ENCODE measurements at places on chromosomes 12 and 14.

DNA sequence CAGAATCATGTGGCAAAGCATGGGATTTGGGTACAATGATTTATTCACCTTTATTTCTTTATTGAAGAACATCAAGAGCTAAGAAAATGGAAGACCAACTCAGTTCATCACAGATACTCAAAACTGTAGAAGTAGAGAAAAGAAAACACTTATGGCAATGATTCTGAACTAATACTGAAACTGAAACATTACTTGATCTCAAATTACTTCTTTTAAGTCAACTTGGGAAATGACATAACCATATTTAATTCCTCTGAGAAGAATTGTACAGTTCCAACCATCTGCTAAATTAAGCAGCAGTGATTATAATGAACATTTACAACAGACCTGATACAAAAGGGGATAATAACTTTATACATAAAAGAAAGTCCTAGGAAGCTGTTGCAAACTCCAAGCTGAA lies 466.5 kb downstream of the TMTC2 start:
- no peak for DNase-seq

GRCh38 chr12:80273144-80273543 lies 170.9 kb upstream of the PTPRQ start:
- no peak for DNase-seq

DNA sequence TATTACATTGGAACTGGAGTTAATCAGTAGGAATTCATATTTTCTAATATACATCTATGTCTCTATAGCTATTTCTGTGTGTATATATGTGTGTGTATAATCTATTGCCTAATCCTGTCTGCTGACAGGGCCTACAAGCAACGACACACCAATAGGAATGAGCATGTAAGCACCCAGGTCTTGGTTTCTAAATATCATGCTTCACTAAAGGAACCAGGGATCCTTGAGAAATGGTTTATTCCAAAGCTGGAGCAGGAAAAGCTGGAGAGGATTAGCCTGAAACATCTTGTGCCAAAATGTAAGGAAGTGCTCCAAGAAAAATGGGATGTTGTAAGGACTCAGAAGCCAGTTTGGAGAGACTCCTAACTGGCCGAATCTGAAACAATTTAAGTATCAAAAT lies 29.3 kb upstream of the LGALS3 start:
- DNase-seq: no peak

- no peak for DNase-seq
Measured at GRCh38 chr14:68554231-68554630, 238.6 kb downstream of the ZFP36L1 start.

- peak; percentile 46 for DNase-seq
Measured at GRCh38 chr12:103771466-103771865, 69.6 kb downstream of the NT5DC3 start.

GRCh38 chr14:57755018-57755521 lies 110.8 kb downstream of the SLC35F4 start:
- no peak for DNase-seq

GRCh38 chr12:107317751-107318555 lies 224.6 kb upstream of the CRY1 start:
- DNase-seq: peak; percentile 81

DNA sequence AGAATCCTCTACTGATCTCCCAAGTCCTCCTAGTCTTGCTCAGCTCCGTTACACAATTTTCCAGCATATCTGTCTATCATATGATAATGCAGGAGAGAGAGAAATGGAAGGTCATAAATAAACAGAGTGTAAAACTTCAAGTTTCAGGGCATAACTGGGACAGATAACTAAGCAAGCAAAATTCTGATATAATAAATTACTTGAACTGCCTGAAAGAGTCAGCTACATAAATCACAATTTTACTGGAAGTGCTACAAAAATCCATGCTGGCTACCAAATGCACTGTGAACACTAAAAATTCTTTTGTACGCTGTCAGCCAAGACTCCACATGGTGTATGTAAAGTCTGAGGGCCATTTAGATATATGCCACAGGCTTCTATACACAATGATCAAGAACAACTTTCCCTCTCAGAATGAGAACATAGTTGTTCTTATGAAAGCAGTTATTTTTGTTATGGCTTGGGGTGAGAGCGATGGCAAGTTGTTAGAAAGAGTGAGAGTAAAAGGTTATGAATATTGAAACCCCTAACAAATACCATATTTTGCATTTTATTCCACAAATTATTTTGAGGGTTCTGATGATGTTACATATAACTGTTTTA lies 41.1 kb downstream of the GRIP1 start:
- DNase-seq: no peak

- no peak for DNase-seq
Measured at GRCh38 chr12:93413064-93413463, 28.7 kb downstream of the UBE2N start.

DNA sequence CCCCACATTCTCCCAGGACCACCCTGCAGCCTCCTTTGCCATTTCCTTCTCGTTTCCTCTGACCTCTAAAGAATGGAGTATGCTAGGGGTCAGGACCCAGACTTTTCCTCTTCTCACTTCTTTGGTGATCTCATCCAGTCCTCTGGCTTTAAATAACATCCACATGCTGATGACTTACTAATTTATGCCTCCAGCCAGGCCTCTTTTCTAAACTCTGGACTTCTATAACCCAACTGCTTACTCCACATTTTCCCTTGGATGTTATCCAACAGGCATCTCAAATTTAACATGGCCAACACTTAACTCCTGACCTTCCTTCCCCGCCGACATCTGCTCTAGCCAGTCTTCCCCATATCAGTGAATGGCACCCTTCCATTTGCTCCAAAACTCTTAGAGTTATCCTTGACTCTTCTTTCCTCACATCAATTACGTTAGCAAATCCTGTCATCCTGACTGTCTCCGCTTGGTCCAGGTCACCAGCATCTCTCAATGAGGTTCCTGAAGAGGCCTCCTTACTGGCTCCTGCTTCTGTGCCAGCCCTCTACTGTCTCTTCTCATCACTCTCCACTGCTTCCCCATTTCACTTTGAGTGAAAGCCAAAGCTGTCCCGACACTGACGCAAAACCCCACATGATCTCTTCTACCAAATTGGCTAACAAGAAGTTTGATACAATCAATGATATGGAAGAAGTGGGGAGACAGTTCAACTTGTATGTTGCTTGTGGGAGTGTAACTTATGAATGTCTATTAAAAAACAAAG lies 42.7 kb downstream of the TMBIM6 start:
- peak; percentile 97 for DNase-seq

DNA sequence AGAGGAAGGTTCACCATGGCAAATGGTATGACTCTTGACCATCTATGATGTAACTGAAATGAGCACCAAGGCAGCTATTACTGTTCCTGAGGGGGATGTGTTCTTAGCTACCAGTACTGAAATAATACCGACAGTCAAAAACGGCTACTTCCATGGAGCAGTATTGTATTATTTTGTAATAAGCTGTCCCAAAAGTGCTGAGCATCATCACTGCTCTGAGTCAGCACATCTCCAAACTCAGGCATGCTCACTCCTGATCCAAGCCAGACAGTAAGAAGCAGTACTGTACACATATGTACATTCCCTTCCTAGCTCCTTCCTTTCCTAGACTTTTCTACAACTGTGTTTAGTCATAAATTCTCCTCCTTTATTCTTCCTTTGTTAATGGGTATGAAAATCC lies 8.6 kb downstream of the VTI1B start:
- no peak for DNase-seq

DNA sequence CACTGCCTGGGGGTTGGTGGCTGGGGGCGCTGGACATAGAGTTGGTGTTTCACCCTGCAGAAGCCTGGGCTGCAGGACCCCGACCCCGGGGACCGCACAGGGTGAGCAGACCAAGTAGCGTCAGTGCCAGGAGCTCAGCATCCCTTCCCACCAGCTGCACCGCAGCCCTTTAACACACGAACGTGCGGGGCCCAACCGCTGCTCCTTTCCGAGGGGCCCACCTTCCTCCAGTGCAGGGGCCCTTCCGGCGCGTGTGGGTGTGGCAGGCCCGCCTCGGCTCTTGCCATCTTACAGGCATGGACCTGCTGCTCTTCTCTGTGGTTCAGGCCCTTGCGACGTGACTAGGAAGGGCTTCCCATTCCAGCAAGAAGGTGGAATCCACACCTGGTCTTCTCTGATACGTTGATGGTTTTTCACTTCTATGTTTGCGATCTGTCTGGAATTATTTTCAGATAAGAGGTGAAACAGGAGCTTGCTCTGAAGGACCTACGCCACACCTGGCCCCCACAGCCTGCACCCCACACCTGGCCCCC lies 47.8 kb downstream of the LRCOL1 start:
- DNase-seq: no peak

- no peak for DNase-seq
Measured at GRCh38 chr12:103924761-103925641, 5.2 kb upstream of the HSP90B1 start.

GRCh38 chr12:60421741-60422140 lies 825.9 kb downstream of the SLC16A7 start:
- DNase-seq: no peak

DNA sequence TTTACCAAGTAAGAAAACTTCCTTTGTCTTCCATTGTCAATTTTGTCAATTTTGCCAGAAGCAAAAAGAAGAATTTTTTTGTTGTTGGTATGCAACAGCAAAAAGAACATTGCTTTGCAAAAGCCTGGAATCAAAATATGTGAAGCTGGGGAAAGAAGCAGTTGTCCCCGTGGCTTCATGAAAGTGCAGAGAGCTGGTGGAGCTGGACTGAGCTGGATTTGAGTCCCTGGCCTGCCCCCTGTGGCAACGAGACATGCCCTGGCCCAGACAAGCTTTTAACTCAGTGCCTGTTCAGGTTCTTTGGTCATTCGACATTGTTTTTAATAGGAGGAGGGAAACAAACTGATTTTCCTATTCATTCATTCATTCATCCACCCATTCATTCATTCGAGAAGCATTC lies 70.3 kb downstream of the SLC15A4 start:
- DNase-seq: no peak

DNA sequence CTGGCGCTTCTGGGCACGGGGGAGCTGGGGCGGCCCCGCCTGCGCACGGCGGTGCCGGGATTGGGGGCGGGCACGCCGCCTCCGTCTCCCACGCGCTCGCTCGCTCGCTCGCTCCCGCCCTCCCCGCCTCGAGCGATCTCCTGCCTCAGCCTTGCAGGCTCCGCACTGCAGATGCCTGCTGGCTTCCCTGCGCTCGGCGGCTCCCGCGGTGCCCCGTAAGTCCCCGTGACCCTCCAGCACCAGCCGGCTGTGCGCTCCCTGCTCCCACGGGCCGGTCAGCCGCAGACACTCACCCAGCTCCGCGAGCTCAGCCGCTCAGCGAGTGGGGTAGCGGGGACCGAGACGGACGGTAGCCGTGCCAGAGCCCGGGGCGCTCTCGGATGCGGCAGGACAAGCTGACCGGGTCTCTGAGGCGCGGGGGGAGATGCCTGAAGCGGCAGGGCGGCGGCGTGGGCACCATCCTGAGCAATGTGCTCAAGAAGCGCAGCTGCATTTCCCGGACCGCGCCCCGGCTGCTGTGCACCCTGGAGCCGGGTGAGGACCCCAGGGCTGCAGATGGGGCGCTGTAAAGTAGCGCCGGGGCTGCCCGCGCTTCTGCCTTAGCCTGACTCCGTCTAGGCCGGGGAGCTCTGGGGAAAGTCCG lies at the start of gene TBC1D30:
Gene TBC1D30 (plus strand): TSS at position 148 of the 643 bp plus-strand sequence. CDS start 233 bp downstream, at position 381.
- DNase-seq: peak; percentile 41

DNA sequence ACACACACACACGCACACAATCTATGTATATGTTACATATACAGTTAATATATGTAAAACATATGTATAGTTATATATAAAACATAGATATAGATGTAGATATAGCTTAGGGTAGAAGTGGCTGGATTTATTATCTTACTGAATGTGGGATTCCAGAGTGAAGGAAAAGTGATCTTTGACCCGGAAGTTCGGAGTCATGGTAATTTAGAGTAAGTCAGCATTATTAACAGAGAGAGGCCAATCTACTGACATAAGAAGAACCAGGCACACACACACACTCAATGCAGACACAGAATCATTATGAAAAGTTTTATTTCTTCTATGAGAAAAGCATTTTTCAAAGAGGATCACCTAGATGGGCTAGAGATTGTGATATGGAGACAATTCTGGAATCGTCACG lies 384.2 kb upstream of the NOVA1 start:
- DNase-seq: no peak

DNA sequence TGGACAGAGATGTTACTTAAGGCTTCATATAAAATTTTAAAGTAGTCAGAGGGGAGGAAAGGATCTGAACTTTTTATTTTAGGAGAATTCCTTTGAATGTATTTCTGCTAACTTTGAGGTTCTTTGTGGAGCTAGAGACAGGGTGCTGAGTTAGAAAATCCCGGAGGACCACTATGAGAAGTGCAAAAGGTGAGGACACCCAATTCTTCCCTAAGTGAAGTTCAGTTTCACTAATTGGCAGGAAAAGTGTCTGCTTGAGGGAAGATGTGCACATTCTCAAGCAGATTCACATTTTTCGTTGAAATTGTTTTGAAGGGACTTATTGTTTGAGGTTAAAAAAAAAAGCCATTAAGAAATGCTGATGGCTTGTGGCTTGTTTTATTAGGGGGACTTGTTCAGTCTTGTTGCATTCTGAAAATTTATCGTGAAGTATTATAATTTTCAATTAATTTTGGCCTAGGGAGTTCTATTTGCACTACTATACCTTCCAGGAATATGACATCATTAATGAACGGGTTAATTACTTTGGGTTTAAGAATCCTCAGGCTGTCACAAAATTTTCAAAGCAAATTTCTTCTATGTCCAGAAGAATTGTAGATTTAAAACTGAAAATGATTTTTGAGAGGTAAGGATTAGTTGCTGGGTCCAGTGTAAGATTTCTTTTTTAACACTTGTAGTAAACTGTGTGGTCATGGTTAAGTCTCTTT lies 1.8 kb downstream of the PCNX1 start:
- DNase-seq: no peak

GRCh38 chr12:131873293-131873692 lies 21.1 kb upstream of the ULK1 start:
- DNase-seq: no peak

DNA sequence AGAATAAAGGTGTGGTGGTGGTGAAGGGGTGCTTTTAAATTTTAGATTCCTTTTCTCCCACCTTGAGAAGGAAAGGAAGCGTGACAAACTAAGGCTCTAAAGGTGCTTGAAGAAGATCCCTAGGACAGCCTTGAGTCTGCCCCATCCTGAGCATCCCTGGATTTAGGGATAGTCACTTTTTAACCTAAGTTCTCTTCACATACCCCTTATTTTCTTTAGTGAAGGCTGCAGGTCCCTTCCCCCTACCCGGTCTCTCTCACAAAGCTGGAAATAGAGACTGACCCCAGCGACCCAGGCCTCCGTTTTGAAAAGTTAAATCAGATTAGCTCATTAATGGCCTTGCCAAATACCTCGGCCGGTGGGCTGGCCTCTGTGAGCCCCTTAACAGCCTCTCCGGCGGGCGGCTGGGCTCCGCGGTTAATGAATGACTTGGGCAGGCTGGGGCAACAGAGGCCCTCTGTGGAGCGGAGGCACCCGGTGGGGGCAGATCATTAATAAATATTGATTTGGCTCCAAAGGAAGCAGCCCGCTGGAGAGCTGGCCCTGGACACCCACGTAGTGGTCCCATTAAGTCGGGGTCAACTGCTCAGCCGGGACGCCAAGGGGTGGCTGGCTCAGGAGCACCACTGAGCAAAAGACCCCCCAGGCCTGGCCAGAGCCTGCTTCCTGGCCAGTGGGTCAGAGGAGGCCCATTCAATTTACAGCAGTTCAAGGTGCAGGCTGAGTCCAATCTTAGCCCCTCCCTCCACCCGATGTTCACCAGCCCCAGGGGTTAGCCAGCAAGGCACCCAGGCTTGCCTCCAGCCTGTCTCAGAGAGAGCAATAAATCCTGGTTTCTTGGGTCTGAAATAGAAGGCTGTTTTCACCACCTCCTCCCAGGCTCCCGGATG lies 31.8 kb downstream of the PAH start:
- no peak for DNase-seq

Data from endothelial cell of umbilical vein (primary cell).